ENCODE measurements at places on chromosomes 2 and 18.

- no peak for DNase-seq
Observed at GRCh38 chr18:37006742-37007141, 177.8 kb downstream of the KIAA1328 start.

- no peak for DNase-seq
Observed at GRCh38 chr2:3189961-3190360, 187.7 kb downstream of the EIPR1 start.

- DNase-seq: no peak
Observed at GRCh38 chr2:150101947-150102346, 385.5 kb downstream of the RND3 start.

DNA sequence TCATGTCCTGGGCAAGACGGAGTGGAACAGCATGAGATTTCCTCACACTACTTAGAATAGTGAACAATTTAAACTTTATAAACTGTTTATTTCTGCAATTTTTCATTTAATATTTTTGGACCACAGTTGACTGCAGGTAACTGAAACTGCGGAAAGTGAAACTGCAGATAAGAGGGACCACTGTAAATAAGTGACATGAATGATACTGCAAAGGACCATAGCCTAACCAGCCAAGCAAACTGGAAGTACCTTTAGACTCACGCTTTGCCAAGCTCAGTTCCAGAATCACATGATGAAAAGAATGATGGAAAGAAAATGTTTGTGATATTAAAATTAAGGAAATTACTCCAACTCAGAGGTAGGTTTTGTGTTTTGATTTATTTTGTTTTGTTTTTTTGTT is 94.6 kb upstream of the ITGA4 start:
- no peak for DNase-seq

DNA sequence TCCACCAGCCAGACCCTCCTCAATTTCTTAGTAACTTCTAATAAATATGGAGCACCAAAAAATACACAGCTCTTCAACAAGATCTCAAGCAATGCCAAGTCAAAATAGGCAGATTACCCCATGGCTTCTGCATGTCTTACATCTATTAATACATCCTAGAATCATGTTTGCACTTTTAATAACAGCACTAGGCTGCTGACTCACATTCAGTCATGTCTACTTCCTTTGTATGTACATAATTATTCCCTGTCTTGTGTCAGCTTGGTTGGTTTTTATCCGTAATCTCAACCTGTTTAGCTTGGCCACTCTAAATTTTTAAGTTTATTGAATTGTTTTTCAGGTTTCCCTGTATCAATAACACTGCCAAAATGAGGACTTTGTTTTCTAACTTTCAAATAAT is 420.1 kb upstream of the ACVR2A start:
- DNase-seq: no peak

DNA sequence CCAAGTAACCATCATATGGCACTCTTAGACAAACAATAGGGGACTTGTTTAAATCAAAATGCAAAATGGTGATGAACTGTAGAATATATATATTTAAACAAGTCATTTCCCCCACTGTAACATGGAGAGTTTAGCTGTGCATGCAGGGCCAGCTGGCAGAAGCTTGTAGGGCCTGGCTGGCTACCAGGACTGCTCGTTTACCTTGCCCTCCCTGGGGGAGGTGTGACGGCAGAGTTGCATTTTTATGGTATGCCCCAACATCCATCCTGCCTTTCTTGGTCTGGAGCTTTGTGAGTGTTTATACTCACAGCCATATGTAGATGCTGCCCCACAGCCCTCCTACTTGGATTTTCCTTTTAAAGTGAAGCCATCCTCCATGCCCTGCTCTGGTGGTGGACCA is 101.7 kb upstream of the ZFP36L2 start:
- no peak for DNase-seq
